Nucleus accumbens (tissue), 56 donors: ENCODE measurements at places on chromosomes 7 and 10.

DNA sequence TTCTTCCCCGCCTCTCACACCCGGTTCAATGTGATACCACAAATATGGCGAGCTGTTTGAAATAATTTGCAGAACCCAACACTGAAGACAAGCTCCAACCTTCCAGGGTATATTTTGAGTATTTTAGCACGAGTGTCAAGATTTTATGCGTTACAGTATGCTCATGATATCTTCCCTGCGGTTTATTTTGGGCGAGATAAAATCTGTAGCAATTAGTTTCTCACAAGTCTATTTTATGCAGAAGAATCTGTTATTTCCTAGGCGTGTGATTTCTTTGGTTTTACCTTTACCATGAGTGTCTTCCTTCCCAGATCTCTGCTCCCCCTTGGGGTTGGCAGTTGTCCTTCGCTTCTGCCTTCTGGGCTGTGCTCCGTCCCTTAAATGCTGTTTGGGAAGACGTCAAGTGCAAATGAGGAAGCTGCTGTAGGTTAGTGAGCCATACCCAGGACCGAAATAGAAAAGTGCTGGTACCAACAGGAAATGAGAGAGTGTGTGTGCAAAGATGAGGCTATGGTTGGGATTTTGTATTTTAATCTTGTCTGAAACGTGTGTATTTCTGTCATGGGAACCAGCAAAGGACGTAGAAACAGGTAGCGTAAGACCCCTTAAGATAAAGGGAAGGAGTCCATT, 299.8 kb downstream of the KLF6 start:
- DNase-seq, result no peak

- peak; percentile 27 for DNase-seq
These were observed 33.7 kb downstream of the DDC start for GRCh38 chr7:50531401-50531911.

- DNase-seq, result no peak
These were observed 134.9 kb downstream of the BICC1 start for GRCh38 chr10:58647376-58648112.

DNA sequence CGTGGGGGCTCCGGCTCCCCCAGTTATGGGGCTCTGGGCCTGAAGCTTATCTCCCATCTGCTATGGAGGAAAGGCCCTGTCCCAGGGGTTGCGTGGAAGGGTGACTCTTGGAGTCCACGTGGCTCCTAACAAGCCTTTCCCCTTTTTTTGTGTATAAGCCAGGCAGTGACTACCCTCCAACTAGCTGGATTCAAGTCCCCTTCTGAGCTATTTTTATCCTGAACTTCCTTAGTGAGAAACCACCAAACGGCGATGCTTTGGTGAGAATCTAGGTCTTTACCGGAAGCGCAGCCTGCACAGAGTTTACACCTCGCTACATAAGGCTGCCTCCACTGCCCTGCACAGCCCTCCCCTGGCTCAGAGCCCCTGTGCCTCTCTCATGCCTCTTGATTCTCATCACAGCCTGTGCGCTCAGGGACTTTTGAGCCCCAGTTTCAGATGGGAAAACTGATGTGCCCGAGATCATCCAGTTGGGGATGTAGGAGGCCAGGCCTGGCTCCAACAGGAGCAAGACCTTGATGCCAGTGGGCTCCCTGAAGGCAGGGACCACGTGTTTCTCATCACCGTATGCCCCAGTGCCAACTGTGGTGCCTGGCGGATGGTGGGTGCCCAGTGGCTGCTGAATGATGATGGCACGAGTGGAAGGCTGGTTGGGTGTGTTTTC, 102.3 kb upstream of the PPIF start:
- no peak for DNase-seq

DNA sequence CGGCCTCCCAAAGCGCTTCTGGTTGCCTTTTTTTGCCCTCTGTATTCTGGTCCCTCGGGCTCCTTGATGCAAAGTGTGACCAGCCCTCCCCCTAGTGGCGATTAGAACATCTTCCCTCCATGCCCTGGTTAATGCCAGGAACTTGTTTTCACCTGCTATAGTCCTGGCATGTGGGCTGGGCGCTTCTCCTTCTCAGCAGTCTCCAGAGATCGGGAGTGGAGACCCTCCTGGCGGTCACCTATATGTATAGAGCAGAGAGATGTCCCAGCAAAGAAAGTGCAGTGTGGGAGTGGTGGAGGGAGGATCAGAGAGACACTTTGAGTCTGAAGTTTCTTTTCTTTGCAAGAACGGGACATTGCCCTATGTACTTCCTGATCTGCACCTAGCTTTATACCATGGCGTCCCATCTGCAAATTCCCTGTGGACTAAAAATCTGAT, 264.1 kb downstream of the OTUD1 start:
- DNase-seq, result no peak
